ENCODE measurements at places on chromosomes 7 and 10. TPM values are rescaled to one million over a fixed set of nuclear protein-coding genes. Genes with fewer than 3 reads are reported as not detected.

Gene NDUFB2
- total RNA-seq = 218 TPM

Gene SPDYE2B
- total RNA-seq = not detected

Gene GSDME
- total RNA-seq = 25.0 TPM

Gene AOAH
- total RNA-seq = not detected

DNA sequence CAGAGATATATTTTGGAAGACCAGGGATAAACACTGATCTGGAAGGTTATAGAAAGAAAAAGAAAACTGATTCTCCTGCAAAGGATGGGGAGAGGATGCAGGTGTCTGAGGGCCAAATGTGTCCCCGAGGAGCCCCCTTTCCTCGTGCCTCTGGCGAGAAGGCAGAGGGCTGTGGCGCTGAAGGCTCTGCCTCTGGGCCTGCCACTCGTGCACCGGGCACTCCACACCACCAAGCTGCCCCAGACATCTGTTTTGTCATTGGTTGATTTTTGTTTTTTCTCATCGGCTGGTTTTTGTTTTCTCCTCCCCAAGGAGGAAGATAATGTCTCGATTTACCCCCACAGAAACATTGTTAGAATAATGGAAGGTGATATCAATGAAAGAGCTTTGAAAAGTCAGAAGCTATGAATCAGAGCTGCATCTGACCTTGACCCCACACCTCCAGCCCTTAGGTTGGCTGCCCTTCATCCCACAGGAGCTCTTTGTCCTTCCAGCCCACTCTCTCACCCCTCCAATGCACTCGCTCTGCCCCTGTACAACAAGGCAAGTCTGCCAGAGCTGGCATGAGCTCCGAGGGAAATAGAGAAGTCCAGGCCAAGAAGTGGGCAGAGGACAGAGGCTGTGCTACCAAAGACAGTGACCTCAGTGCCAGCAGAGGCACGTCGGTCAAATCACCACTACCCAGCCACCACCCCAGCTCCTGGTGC, 124.8 kb downstream of the TCERG1L start:
- H3K27me3 ChIP-seq = no peaks in the 10 kb centered on the region
- H3K27ac ChIP-seq = no peak overlapping the region
- no peaks in the 10 kb centered on the region for H3K36me3 ChIP-seq
- no peaks in the 10 kb centered on the region for H3K4me1 ChIP-seq
- DNase-seq = no peak
- no peak overlapping the region for H3K4me3 ChIP-seq

DNA sequence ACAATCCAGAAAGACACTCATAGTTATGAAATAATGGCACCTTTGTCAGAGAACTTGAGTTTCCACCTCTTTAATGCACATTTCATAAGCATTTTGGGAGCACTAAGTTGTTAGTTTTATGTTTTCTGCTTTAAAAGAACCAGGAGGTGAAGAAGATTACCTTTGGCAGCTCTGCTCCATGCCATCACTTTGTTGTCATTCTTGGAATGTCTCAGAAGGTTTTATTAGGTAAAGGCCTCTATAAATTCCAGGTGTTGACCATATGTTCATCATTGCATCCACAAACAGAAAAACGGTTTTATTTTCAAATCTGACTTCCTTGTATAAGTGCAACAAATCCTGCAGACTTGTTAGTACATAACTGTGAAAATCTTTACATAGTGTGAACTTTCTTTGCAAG, 424.8 kb downstream of the MDFIC start:
- H3K27ac ChIP-seq = no peak overlapping the region
- no peak for DNase-seq
- no peaks in the 10 kb centered on the region for H3K4me1 ChIP-seq

DNA sequence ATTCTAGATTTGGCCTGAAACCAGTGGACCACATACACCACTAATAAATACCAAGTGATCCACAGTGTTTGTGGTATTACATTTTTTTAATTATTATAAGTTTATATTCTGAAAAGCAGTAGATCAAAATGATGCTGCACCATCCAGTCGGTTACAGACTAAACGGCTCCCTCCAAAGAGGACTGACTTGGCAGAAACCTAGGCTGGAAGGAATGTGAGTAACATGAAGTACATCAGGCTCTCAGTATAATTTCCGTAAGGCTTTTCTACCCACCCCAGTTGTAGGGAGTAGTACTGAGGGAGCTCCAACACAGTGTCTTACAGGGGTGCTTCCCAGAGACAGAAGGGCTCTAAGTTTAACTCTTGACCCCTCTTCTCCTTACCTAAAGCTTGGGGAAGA, 119.5 kb downstream of the TRRAP start:
- DNase-seq = no peak
- no peak overlapping the region for H3K27ac ChIP-seq
- peaks cover 35% of the 10 kb centered on the region for H3K36me3 ChIP-seq
- H3K4me1 ChIP-seq = peaks cover 17% of the 10 kb centered on the region
- H3K4me3 ChIP-seq = no peak overlapping the region
